ENCODE measurements at places on chromosomes 6 and 20. TPM values are rescaled to one million over a fixed set of nuclear protein-coding genes. Genes with fewer than 3 reads are reported as not detected.

Gene DSP
- 0.22 TPM for total RNA-seq

Gene COL11A2
- 0.13 TPM for total RNA-seq

Gene DZANK1
- total RNA-seq = 0.93 TPM

Gene NOX3
- total RNA-seq = not detected

Gene SNAP25
- total RNA-seq = not detected

Gene SAMD5
- total RNA-seq = 3.6 TPM

Gene MOXD1
- total RNA-seq = 0.07 TPM

Gene FAM217A
- total RNA-seq = not detected

Gene NRSN1
- not detected for total RNA-seq

Gene CLVS2
- total RNA-seq = not detected

Gene EYS
- not detected for total RNA-seq

Gene PKHD1
- not detected for total RNA-seq

Gene ELOVL2
- not detected for total RNA-seq

Gene GTSF1L
- total RNA-seq = not detected

Gene SAMD3
- total RNA-seq = not detected

Gene GINS1
- total RNA-seq = 33.9 TPM

Data from thoracic aorta endothelial cell (primary cell).